Activated CD4-positive, alpha-beta T cell treated with anti-CD3 and anti-CD28 coated beads, Interleukin-2, amount 50 U/mL, for 24 hours (primary cell): ENCODE measurements at places on chromosomes 2 and 18.

GRCh38 chr2:1132328-1132969 is 181.8 kb downstream of the SNTG2 start:
- DNase-seq = no peak

GRCh38 chr2:218281449-218281848 is 10.9 kb downstream of the TMBIM1 start:
- DNase-seq = no peak

DNA sequence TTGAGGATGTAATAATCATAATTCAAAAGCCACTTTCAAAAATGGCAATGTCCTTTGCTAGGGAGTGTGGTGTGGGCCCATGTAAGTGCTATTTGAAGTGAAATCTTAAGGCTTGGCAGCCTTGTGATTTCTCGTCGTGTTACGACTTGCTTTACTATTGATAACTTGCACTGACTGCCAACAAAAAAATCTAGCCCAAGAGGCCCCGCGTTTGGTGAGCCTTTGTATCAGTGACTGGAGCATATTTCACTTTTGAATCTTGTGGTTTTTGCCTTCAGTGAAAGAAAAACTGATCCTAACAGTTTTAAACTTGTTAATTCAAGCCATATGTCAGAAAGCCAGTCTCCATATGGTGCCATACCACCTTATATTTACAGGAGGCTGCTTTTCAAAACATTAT is 248.0 kb downstream of the TMEM182 start:
- no peak for DNase-seq

DNA sequence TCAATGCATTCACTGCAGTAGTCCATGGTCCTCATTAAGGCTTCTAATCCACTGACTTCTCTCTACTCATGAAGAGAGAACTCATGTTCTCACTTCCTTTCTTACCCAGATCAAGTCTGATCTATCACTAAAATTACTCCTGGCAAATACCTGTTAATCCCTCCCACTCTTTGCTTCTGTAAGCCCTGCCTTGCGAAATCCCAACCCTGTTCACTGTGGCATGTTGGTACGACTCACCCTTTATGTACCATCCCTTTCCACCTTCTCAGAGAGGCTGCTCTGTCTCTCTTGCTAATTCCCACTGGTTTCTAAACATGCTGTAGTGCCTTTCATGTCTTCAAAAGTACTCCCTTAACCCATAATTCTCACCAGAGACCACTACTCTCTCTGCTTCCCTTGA is 272.2 kb upstream of the ACVR2A start:
- DNase-seq = no peak

- no peak for DNase-seq
Observed at GRCh38 chr2:3010001-3010400, 367.6 kb downstream of the EIPR1 start.

GRCh38 chr2:96916646-96917543 is 47.0 kb upstream of the SEMA4C start:
- DNase-seq = no peak

- no peak for DNase-seq
Observed at GRCh38 chr2:40488101-40488601, 36.3 kb upstream of the SLC8A1 start.

DNA sequence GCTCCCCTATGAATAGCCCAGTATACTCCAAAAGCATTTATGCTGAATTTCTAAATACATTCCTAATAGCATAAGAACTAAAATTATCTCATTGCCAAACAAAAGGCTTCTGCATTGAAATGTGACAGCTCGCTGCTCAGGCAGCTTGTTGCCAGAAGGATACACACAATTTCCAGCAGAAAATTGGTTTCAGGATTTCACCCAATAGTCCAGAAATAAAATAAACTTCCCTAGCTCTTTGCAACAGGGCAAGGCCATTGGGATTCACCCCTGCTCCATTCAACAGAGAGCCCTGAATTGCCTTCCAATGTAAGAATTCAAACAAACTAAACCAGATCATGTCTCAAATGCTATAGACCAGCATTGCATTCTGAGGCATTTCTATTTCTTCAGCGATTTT is 70.7 kb downstream of the RBM43 start:
- no peak for DNase-seq

GRCh38 chr2:25699216-25699615 is 25.8 kb upstream of the DTNB start:
- DNase-seq = no peak

DNA sequence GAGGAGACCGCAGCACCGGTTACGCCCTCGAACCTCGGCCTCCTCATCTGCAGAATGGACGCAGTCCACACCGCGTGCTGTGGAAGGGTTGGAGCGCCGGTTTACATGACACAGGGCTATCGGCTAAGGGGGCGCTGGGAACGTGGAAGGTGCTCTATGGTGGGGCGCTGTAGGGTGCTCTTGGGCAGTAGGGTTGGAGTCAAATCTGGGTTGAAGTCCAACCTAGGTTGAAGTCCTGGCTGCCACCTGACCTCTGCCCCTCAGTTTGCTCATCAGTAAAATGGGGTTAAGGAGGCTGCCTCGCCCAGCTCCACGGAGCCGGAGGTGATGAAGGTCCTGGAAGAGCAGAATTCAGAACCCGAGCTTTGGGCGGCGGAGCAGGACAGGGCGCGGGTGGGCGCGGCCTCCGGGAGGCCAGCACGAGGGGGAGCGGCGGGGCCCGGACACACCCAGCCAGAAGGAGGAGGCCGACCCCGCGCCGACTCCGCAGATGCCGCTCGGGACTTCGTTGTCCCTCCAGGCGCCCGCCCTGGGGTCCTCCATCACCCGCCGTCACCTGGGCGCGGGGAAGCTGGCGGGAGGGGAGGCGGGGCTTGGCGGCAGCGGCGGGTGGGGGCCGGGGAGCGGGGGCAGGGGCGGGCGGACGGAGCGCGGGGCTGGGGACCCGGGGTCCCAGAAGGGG is 558 bp upstream of the GAREM2 start:
- no peak for DNase-seq

DNA sequence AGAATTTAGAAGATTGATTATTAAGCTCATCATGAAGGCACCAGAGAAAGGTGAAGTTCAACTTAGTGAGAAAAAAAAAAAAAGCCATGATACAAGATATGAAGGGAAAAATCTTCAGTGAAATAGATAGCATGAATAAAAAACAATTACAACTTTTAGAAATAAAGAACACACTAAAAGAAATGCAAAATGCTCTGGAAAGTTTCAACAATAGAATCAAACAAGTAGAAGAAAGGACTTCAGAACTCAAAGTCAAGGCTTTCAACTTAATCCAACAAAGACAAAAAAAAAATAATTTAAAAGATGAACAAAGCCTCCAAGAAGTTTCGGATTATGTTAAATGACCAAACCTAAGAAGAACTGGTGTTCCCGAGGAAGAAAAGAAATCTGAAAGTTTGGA is 105.5 kb downstream of the GRB14 start:
- DNase-seq = no peak

DNA sequence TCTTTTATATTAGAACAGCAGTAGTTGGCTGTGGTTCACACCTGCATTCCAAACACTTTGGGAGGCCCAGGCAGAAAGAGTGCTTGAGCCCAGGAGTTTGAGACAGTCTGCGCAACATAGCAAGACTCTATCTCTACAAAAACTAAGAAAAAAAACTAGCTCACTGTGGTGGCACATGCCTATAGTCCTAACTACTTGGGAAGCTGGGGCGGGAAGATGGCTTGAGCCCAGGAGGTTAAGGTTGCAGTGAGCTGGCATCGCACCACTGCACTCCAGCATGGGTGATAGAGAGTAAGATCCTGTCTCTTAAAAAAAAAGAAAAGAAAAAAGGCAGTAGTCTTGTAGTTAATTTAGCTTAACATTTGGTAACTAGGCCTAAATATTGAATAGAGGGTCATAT is 136.6 kb downstream of the AGPS start:
- no peak for DNase-seq

- no peak for DNase-seq
Observed at GRCh38 chr2:212530373-212530772, 8.2 kb downstream of the ERBB4 start.

DNA sequence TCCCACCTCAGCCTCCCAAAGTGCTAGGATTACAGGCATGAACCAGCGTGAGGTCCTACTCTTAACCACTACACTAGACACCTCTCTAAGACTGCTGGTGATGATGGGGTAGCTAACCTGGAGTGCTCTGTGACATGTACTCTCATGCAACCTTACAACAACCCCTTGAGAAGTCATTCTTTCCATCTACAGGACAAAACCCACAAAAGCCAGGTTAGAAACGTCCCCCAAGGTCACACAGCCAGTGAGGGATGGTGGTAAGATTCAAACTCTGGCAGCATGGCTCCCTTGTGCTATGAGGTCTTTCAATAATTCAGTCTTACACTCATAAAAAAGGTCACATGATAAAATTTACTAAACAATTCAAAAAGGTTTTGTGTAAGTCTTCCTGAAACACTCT is 94.8 kb upstream of the SERTAD2 start:
- no peak for DNase-seq

DNA sequence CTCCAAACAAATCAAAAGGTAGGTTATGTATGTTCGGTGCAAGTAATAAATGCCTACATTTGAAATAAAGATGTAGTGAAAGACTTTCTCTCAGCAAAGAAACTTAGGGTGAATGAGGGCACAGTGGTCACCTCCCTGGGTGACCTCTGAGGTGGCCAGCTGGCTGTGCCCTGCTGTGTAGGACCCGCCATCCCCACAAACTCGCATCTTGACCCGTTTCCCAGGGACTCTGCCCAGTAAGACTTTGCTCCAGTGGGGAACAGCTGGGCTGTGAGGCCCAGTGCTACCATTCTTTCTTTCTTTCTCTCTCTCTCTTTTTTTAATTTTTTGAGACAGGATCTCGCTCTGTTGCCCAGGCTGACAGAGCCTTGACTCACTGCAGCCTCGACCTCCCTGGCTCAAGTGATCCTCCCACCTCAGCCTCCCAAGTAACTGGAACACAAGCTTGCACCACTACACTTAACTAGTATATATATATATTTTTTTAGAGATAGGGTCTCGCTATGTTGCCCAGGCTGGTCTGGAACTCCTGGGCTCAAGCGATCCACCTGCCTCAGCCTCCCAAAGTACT is 8.2 kb upstream of the GAREM2 start:
- DNase-seq = no peak

- no peak for DNase-seq
Observed at GRCh38 chr2:163563336-163563735, 172.5 kb downstream of the FIGN start.
